ENCODE measurements at places on chromosomes 1 and 21.

DNA sequence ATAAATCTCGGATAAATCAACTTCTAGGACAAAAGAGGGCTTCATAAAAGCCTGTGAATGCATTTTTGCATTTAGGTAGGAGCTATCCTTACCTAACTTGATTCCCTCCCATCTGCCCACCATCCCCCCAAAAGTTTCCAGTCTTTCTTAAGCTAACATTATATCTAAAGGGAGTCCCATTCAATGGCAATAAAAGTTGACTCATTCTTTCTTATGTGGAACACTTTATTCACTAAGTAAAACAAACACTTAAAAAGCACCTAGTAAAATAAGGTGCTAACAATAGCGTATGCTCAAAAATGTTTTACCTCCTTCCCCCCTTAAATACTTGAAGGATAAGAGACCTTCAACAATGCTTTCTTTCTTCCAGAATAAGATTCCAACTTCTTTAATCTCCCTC lies 83.8 kb downstream of the GON4L start:
- no peak for DNase-seq

DNA sequence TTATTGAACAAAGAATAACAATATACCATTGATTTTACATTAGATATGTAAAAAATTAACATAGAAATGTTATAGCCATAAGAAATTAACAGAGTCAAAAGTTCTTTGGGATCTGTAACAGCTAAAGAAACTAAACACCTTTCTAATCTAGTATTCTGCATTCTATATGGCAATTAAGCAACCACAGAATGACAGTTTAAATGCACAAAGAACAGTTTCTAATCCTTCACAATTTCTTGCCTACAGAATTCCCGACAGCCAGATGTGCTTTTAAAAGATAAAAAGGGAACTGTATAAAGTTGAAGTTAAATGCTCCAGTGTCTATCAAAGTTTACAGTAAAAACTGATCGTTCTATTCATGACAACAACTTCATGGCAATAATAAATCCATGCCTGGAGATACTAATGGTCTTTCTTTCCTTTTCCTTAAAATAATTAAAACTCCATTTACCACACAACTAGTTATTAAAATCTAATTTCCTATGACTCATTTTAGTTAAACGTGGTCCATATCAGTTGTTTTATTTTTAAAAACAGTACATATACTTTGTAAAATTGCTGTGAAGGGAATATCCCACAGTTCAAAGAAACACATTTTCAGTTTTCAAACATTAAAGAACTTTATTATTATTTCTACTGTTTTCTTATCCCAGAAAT lies 110.2 kb downstream of the EIF4G3 start:
- no peak for DNase-seq

DNA sequence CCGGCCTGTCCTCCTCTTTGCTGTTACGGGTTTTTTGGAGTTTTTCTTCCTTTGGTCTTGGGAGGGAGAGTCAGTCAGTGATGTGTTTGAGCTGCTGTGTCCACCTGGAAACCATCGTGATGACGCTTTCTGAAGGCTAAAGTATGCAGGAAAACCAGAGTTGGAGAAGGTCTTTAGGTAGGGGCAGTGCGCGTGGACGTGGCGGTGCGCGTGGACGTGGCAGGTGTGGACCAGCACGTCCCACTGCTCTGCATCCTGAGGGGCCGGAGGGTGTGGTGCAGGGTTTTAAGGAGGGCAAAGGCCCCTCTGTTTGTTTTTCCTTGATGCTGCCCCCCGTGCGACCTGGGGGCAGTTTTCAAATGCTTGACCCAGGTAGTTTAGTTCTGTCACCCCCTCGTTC lies 29.9 kb downstream of the PRKCZ start:
- no peak for DNase-seq

GRCh38 chr1:227880342-227880924 lies 65.0 kb downstream of the PRSS38 start:
- no peak for DNase-seq

DNA sequence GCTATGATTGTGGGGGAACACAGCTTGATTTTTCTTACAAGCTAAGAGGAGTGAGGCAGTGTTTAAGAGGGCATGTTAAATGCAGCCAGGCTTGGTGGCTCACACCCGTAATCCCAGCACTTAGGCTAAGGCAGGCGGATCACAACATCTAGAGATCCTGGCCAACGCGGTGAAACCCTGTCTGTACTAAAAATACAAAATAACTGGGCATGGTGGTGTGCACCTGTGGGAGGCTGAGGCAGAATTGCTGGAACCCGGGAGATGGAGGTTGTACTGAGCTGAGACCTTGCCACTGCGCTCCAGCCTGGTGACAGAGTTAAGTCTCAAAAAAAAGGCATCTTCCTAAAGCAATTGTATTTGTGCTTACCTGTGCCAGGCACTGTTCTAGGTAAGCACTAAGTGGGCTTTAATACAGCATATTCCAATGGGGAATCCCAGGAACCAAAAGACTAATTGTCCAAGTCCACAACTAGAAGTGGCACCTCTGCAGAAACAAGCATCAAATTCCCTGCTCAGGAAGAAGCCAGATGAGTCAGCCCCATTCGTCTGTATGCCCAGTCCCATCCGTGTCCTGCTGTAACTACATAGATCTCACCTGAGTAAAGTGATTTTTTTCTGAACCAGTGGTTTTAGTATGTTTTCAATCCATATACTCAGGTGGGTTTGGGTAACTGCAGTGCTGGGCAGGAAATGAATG lies 4.6 kb downstream of the RCC1 start:
- no peak for DNase-seq

DNA sequence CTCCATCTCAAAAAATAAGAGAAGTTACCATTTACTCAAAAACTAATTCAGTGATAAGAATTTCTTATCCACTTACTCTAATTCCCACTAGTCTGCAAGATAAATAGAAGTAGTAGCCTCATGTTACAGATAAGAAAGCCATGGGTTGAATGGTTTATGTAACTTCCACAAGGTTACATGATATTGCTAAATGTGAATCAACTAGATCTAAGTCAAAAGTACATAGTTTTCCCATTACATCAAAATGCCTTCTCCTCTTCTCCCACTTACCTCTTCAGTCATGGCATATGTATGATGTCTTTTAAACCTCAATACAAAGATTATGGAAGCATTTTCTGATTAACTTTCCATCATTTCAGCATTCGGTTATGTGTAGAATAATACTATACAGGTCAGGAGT lies 108.5 kb downstream of the ASH1L start:
- DNase-seq: no peak

GRCh38 chr1:19769211-19769932 lies 30.3 kb downstream of the TMCO4 start:
- peak; percentile 34 for DNase-seq

GRCh38 chr1:20152599-20152930 lies 13.4 kb downstream of the PLA2G2F start:
- DNase-seq: no peak

GRCh38 chr1:225891229-225891972 lies 2.5 kb upstream of the LEFTY1 start:
- DNase-seq: no peak

DNA sequence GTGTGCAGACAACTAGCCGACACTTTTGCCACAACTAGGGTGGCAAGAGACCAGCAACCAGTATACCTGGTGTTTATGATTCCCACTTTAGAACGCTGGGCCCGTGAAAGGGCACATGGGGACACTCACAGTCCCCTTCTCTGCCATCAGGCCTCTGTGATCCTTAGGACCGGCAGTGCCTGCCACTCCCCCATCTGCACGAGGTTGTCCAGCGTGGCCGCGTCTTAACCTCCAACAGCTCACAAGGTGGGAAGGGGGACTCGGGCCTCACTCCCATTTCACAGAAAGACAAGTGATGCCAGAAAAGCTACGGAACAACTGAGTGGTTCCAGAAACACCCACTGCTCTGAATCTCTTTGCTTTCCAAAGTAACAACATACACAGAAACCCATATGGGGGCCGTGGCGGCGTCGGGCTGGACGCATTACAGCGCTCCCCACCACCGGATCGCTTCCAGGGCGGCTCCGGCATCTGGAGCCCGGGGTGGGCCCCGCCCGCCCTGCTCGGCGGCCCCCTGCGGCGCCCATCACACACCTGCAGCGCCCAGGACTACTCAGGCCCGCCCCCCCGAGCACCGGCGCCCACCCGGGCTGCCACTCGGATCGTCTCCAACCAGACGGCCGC lies 1.0 kb downstream of the ZNF496 start:
- DNase-seq: no peak

DNA sequence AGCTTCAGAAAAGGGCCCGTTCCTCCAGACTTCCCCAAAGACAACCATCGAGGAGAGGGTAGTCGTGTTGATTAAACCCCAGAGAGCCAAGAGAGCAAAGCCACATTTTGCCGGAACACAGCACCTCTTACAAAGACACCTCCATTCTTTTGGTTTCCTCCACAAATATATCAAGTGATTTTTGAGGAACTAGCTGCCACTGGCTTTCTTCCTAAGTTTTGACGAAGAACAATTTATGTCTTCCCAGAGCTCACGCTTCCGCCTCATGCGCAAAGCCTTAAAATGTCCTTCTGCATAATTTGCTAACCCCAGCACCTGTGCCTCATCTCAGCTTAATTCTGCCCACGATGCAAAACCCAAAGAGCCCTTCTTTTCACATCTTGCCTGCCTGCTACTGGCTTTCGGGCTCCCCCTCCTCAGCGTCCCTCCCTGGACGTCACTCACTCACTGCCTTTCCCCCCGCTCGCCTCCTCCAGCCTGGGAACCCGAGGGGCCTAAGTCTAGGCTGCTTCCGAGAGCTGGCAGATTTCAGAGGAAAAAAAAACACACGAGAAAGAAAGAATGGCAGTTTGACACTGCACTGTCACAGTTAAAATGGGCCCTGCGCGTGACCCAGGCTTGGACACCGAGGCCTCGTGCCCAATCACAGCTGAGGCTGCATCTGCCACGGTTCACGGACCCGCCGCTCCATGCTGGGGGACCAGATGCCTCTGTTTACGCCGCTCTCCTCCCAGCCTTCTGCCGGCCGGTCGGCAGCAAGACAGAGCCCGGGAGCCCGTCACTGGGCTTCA lies 77.6 kb upstream of the IFNAR2 start:
- peak; percentile 22 for DNase-seq

DNA sequence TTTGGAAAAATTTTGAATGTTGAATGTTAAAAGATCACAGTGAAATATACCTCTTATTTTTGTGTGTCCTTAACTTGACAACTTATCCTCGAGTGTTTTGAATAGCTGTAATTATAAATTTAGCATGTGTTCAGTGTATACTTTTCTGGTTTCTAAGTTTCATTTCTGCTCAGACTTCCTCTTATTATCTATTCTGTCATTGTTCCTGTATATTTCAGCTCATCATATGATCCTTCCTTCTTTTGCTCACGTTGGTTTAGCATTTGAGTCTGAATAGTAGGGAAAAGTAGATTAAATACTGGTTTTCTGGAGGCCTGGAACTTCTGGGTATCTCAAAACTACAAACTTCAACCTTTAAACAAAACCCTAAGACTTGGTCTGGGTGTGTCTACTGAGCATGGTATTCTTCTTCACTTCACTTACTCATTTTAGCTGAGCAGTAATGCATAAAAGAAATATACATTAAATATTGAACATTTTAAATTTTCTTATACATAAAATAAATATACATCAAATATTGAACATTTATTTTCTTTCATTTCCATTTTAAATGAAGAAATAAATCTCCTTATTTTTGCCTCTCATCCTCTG lies 3.3 kb upstream of the ATP6V1G3 start:
- DNase-seq: no peak

- DNase-seq: no peak
These were observed 44.8 kb downstream of the SLC45A1 start for GRCh38 chr1:8362701-8363101.

DNA sequence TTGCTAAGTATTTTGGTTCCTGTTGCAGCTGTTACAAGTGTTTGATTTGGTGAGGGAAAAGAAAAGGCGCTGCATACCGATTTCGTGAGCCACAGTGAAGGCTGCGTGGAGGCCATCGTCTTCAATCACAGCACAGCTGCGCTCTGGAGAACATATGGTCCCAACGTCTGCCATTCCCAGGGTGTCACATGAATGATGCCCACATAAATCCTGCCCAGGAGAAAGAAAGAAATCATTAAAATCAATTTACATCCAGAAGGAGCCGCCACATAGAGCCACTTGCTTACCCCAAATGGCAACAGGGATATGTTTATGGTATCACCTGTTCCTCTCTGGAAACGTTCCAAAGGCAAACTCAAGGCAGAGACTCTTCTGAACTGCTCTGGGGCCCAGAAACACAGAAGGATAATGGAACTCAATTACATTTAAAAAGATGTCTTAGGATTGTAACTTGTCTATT lies 12.2 kb downstream of the ADAMTS5 start:
- DNase-seq: no peak

DNA sequence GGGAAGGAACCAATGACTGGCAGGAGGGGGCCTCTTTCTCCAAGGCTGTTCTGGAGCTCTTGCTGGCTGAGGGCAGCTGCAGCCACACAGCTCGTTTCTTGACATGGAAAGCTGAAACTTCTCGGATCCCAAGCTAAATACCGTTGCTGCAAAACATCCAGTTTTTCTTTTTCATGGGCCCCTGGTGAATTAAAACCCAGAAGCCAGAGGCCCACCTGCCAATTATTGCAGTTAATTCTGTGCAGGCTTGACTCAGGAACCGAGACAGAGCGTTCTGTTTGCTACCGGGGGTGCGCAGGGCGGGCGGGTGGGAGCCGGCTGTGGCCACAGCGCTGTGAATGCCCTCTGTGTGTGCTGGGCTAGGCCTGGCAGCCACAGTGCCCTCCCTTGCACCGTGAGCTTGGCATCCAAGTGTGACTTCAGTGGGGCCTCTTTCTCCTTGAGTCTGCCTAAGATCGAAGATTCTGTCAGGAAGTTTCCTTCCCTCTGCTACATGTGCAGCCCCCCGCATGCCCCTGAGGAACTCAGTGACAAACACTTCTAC lies 19.9 kb upstream of the KCNE2 start:
- no peak for DNase-seq

- peak; percentile 53 for DNase-seq
These were observed 10.8 kb downstream of the SLC37A1 start for GRCh38 chr21:42524341-42525028.

GRCh38 chr1:35448344-35448801 lies 108.8 kb downstream of the KIAA0319L start:
- DNase-seq: no peak

DNA sequence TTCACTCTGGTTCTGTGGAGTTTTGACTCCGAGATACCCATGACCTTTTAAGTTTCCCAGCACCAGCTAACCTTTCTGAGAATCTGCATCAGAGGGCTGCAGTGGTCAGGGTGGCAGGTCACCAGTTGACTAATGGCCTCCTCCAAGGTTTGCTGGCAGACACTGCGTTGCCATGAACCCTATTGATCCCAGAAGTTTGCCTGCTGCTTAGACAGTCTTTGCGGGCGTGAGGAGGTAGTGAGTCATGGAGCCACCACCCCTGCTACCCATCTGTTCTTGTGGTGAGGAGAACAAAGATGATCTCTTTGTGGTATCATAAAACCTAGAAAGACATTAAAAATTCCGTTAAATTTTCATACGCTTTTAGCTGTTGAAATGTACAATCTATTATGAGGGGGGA lies 180.4 kb downstream of the FGGY start:
- no peak for DNase-seq

GRCh38 chr1:23784846-23785245 lies 6.1 kb upstream of the LYPLA2 start:
- no peak for DNase-seq

- DNase-seq: no peak
These were observed 141.4 kb upstream of the ZNHIT6 start for GRCh38 chr1:85849660-85850059.

- DNase-seq: no peak
These were observed 89.5 kb downstream of the DENND1B start for GRCh38 chr1:197685785-197686184.

GRCh38 chr1:32501865-32502264 lies 37.0 kb downstream of the ZBTB8B start:
- no peak for DNase-seq
